ENCODE measurements at places on chromosomes 16 and 17.
A peak's percentile ranks its signal among the peaks of the same experiment; 100 is the strongest.

DNA sequence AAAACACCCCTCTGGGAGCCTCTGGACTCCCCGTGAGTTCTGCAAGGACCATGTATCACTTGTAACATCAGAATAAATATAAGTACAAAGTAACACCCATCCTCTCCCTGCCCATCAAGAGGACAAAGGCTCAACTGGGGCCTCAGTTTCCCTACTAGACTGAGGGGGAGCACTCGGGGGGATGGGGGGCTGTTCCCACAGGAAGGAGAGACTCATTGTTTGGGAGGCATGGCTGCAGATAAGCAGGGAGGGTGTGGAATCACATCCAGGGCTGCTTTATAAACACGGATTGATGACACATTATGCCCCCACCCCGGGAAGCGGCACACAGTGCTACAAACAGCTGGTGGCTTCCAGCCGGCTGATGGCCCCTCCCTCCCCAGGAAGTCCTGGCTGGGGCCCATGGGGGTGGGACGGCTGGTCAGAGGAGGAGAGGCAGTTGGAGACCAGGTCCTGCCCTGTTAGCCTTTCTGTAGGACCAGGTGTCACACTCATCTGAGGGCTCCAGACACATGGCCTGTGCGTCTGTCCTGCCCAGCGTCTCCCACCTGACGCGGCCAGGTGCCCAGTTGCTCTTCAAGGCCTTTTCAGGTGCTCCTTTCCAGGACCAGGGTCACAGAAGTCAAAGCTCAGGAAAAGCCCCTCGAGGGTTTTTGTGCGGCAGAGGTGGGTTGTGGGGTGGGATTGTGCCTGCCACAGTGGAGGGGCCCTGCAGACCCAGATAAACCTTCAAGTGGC is 1.3 kb upstream of the MPG start:
- DNase-seq = no peak

- DNase-seq = no peak
These were observed 195.2 kb downstream of the PARN start for GRCh38 chr16:14434860-14435259.

DNA sequence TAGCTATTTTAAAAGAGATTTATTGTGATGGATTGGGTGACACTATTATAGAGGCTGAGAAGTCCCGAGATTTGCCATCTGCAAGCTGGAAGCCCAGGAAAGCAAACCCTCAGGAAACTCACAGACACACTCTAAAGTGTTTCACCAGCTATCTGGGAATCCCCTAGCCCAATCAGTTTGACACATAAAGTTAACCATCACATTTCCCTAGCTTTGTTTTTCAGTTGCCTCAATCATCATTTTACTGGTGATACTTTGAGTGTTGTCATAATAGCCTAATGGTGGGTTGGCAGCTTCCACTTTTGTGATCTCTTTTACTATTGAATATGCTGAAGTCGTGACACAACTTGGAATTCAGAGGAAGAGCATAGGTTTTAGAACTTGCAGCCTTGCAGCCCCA is 1.8 kb downstream of the SGF29 start:
- no peak for DNase-seq

- DNase-seq = no peak
These were observed 124.4 kb downstream of the CCDC144A start for GRCh38 chr17:16814439-16814838.

- DNase-seq = no peak
These were observed 47.6 kb downstream of the HSD17B2 start for GRCh38 chr16:82082543-82083244.

DNA sequence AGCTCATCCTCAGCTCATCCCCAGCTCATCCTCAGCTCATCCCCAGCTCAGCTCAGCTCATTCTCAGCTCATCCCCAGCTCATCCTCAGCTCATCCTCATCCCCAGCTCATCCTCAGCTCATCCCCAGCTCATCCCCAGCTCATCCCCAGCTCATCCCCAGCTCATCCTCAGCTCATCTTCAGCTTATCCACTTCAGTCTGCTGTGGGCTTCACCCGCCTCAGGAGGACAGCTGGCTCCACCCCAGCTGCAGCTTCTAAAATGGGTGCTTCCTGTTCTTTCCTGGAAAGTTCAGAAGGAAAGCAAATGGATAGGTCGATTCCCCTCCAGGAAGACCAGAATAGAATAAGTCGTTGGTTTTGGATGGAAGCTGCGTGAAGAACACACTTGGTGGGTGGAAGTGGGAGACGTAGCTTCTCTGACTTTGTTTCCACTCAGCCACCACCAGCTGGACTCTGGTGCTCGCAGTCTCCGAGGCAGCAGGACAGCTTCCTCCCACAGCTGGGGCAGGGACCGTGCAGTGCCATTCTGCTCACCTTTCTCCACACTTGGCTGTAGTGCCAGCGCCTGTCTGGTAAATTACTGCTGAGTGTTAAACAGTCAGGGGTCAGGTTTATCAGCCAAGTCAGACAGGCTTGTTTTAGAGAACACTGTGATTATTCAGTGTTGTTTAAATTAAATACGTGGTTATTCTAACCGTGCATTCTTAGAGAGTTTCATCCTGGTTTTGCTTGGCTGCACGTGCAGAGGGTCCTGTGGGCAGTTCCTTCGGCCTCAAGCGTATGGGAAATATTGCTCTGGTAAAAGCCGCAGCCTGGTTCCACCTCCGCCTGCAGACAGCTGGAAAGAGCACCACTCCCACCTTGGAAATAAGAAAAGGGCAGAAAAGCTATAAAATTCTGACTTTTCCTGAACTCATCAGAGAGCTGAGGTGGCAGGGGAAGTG is 61.0 kb upstream of the CHMP6 start:
- no peak for DNase-seq

DNA sequence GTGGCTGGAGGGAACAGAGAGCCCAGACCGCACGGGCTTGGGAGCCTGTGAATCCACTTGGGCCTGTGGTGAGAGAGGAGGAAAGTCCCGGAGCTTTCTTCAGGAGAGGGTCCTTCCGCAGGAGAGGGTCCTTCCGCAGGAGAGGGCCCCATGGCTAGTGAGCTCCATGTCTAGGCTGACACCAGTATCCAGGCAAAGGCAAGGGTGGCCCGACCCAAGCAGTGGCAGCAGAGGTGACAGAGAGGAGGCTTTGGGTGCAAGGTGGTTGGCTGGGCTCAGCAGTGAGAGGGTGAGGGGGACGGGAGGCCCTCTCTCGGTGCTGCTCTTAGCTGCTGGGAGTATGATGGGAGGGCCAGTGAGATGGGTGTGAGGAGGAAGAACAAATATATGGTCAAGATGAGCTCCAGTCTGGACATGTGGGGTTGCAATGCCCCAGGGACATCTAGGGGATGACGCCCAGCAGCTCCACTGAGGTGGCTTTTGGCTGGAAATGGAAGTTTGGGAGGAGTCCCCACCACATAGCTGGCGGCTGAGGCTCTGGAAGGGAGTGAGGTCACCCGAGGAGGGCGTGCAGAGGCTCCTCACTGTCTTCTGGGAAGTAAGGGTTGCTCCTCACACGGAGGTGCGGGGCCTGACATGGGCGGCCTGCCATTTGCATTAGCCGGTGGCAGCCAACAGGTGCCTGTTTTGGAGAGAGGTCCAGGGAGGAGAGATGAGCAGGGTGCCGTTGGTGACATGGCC is 2.3 kb upstream of the HSD3B7 start:
- DNase-seq = no peak

GRCh38 chr17:39662551-39663339 is 2.4 kb upstream of the TCAP start:
- no peak for DNase-seq

- DNase-seq = no peak
These were observed 42.6 kb downstream of the NLRP1 start for GRCh38 chr17:5541610-5542202.

DNA sequence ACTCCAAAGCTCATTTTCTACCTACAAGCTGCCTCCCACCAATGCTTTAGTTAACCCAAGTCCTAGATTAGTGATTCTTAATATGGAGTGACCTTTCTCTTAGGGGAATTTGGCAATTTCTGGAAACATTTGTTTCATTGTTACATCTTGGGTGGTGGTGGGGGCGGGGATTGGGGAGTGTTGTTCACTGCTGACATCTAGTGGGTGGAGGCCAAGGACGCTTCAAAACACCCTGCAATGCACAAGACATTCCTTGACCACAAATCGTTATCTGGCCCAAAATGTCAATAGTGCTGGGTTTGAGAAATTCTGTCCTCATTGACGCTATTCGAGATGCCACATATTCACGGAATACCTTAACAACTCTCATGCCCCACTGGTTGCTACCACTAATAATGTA is 282.9 kb downstream of the RBFOX1 start:
- no peak for DNase-seq

DNA sequence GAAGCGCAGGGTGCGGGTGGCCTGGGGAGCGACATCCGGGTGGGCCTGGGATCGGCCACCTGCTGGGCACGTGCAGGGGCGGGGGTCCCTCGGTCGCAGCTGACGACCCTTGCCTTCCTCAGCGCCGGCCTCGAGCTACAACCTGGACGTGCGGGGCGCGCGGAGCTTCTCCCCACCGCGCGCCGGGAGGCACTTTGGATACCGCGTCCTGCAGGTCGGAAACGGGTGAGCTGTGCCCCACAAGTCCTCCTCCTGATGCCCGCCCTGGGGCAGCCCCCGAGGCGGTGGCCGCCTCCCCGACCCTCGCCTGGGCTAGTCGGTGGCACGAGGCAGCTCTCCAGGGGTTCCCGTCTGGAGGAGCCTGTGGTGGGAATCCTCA is 1.5 kb downstream of the ITGAL start:
- DNase-seq = no peak

DNA sequence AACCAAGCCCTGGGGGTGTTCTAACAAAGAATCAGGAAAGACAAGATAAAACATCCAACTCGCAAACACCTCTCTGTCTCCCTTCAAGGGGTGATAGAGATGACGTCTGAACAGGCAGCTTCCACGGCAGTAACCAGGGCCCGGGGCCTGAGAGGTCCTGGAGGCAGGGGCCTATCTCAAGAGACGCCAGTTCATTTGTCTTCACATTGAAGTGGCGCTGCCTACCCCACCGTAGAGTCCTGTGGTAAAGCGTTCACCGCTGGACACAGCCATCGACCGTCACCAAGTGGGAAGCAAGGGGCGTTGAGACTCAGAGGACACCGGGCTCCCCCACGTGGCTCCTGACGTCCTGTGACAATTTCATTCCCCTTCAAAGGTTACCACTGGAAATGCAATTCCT is 21.4 kb downstream of the UTS2R start:
- no peak for DNase-seq

DNA sequence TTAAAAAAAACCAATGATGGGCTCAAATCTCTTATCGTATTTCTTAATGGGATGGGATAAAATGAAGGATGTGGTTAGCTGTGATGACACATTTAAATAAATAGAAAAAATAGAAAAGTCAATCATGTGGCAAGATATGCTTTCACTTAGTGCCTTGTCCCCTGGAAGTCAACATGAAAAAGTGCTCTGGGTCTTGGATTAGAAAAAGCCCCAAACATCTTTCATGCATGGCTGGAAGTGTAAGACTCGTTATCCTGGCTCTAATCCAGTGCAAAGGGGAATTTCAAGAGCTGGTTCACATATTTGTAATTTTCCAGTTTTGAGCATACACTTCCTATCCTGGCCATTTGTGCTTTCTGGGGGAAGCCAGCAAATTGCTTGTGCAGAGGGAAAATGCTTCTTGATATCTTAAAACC is 160.9 kb downstream of the MAP2K6 start:
- no peak for DNase-seq

- no peak for DNase-seq
These were observed 10.7 kb downstream of the CRHR1 start for GRCh38 chr17:45794840-45795239.

- DNase-seq = no peak
These were observed 26.1 kb downstream of the SLC25A10 start for GRCh38 chr17:81737947-81738800.

DNA sequence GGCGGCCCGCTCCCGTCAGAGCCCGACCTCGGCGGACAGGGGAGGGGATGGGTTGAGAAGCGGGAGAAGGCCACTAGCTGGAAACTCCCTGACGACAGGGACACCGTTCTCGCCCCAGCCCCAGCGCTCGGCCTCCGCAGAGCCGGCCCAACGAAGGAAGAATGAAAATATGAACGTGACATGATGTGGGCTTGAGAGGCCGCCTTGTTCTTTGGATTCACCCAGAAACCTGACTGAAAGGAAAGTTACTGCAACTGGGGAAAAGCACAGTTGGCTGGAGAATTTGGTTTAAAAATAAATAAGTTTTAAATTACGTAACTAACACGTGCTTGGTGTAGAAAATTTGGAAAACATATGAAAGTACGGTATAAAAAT is 21.1 kb downstream of the NPTX1 start:
- peak; percentile 68 for DNase-seq

DNA sequence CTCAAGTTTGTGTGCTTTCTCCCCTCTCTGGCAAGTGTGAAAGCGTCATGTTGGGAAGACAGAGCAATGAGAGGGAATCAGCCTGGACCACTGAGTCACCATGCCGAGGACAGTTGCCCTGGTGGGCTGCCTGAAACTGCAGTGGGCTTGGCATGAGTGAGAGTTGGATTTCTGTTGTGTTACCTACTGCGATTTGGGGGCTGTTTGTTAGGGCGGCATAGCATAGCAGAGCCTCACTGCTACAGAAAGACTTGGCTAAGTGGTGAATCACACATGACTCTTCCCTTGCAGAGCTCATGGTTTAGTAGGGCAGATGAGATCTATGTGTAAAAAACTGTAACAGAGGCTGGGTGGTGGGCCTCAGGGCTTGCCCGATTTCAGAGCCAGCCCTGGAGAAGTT is 324.6 kb downstream of the C16orf95 start:
- no peak for DNase-seq

DNA sequence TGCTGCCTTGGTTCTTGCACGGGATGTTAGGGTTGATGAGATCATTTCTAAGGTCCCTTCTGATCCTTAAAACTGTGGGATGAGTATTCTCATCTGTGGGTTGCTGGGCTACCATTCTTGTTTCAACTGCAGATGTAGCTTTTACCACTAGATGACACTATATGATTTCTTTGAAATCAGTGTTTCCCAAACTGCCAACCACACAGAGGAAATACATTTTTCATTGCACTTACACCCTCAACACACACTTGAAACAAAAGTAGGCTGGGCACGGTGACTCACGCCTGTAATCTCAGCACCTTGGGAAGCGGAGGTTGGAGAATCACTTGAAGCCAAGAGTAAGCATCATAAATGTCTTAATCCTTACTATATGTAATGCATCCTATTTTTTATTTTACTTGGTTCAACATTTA is 15.3 kb downstream of the LCMT1 start:
- DNase-seq = no peak

GRCh38 chr17:76645481-76645880 is 1.9 kb upstream of the ST6GALNAC1 start:
- DNase-seq = no peak

- DNase-seq = no peak
These were observed 74.3 kb downstream of the AXIN2 start for GRCh38 chr17:65487161-65487560.

DNA sequence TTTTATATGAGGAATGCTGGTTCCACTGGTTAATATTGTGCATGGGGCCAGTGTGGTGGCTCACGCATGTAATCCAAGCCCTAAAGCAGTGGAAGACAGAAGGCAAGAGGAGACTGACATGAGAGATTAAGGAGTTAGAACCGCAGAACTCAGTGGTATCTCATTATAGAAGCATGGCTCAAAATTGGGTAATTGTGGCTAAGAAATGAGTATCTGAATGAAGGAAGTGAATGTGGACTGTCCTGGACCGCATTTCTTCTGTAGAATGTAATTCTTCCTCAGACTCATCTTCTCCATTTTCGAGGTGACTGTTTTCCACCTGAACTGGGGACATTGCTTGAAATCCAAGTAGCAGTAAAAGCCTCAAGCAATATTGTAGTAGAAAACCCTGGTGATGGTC is 42.6 kb upstream of the CDR2 start:
- DNase-seq = no peak

GRCh38 chr17:48100160-48100559 is 1.1 kb downstream of the CBX1 start:
- no peak for DNase-seq
